ENCODE measurements at places on chromosomes 5 and 9.

DNA sequence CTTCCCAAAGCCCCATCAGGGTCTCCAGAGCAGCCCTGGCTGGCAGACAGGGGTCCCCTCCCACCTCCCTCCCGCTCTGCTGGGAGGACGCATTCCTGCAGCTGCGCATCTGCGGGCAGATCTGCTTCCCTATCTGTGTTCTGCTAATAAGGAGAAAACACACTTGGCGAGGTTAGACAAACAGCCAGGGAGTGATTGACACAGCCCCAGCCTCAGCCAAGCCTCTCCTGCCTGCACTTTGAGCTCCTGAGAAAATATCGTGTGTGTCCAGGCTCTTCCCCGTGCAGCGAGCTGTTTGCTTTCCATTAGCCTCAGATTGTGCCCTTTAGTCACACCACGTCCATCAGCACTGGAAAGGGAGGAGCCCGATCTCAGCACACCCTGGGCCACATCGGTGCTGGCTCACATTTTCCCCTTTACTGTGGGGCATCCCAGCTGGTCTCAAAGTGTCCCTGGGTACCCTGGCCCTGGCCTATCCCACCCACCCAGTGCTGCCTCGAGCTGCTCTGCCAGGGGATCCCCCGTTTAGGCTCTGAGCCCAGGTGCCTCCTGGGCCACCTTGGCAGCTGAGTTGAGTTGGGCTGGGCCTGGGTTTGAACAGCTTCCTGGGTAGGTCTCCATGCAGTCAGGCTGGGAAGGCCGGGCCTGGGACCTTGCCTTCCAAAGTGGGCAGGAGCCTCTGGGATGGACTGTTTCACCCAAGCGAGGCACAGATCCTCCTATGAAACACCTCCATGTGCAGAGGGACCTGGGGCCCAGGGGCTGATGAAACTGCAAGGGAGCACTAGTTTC lies 61.1 kb downstream of the BARX1 start:
- DNase-seq = no peak

DNA sequence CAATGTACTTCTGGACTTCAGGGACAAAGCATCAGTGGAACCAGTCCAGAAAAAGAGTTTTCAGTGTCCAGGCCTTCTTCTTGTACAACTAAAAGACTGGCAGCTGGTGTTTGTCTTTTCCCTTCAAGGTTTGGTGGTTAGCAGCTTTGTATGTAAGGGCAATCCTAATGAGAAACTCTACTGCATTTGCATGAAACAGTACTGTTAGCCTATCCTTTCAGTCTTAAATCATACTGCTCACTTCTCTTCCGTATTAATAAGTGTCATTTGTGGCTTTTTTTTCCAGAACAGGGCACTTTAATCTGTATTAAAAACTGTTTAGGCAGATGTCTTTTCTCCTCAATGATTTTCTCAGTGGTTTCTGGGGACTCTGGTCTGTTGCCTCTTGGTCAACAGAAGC lies 48.9 kb downstream of the FAM174A start:
- DNase-seq = no peak

- no peak for DNase-seq
Observed at GRCh38 chr9:111144741-111145140, 106.5 kb upstream of the LPAR1 start.

DNA sequence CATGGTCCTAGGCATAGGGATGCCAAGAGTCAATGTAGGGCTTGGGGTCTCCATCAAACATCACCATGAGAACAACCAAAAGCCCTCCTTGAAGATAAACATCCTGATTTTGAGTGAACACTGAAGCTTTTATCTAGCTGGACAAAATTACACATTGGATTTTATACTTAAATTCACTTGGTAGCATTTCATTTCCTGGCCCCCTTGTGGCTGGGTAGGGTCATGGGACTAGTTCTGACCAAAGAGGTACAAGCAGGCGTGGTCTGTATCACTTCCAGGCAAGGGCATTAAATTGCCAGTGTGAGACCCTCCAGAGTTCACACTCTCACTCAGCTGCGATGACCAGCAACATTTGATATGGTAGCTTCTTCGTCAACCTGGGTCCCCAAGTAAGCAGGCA lies 320.3 kb downstream of the ACTL7B start:
- no peak for DNase-seq

DNA sequence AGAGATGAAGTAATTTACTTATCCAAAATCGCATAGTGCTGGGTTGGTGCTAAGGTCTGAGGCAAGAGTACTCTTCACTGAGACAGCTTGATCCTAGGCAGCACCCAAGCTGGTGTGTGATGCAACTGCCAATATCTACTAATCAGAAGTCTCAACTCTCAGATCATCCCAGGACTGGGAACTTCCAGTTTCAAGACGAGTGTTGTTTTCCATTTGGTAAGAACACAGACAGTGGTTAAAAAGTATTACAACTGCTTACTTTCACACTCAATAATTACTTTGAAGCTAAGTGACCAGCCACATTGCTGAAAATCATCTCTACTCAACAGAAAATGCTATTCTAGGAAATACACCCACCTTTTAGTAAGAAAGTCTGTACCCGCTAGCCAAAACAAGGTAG lies 45.3 kb downstream of the FBXW11 start:
- DNase-seq = no peak

DNA sequence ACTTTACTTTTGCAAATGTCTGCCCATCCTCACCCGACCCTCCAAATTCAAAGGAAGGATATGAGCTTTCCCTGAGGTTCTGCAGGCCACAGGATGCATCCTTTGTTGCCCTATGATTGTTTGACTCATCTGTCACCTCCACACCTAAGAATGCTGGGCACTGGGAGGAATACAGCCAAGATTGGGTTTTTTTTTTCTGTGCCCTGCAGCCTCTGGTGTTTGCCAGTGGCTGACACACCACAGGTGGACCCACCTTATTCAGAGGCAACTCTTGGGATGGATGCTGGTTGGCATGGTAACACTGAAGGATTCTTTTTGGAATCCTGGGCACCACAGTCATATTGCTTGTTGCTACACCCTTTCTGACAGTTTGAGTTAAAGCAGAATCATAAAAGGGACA lies 29.7 kb downstream of the C9orf152 start:
- DNase-seq = no peak
